Mesendoderm (in vitro differentiated cells): ENCODE measurements at places on chromosomes 2 and 18.
A peak's percentile ranks its signal among the peaks of the same experiment; 100 is the strongest.

DNA sequence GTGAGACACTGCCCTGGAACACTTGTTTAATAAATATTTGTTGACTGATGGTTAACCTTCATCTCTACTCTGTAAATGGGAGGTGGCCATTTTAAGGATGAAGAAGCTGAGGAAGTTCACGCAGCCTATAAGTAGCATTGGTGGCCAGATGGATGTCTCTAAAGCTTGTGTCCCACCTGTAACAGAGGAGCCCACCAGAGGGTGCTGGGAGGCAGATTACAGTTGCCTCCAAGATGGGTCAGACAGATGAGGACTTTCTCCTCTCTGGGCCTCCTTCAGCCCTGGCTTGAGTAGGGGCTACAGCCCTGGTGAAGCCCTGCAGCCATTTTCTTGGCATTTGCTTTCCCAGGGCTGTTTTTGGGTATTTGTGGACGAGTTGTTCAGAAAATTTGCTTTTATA lies 45.0 kb upstream of the MCFD2 start:
- peak; percentile 22 for DNase-seq

DNA sequence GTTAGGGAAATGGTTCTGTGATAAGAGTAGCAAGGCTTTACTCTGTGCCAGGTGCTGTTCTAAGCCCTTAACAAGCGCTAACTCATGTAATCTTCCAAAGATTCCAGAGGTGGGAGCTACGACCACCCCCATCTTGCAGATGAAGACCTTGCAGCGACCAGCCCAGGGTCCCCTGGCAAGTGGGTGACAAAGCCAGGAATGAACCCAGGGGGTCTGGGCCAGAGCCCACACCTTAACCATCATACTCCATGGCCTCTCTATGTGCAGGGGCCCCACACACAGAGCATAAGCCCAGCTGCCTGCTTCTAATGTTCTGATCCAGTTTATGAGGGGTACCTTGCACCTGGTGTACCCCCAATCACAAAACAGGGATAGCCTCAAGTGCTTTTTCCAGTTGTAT lies 105.3 kb downstream of the ZBTB7C start:
- no peak for DNase-seq

DNA sequence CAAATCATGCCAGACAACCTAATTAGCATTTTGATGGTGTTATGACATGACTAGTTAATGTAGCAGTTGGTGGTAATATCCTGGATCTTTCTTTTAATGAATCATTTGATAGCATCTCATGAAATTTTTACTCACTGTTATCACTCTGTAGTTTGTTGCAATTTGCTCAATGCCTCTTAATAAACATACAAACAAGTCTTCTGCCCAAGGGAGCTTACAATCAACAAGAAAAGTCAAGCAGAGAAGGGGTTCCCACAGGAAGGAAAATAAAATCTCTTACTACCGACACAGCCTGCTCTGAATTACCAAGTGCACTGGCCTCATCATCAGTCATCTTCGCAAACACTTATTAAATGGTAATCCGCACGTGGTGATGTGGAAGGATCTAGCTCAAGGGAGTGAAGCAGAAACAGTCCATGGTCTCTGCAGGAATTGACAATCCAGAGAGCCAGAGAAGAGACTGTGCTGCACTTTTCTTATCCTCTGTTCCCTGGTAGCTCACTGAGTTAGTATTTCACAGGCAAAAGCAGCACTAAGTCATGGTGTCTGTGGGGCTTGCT lies 263.5 kb downstream of the EPHA4 start:
- DNase-seq = no peak

DNA sequence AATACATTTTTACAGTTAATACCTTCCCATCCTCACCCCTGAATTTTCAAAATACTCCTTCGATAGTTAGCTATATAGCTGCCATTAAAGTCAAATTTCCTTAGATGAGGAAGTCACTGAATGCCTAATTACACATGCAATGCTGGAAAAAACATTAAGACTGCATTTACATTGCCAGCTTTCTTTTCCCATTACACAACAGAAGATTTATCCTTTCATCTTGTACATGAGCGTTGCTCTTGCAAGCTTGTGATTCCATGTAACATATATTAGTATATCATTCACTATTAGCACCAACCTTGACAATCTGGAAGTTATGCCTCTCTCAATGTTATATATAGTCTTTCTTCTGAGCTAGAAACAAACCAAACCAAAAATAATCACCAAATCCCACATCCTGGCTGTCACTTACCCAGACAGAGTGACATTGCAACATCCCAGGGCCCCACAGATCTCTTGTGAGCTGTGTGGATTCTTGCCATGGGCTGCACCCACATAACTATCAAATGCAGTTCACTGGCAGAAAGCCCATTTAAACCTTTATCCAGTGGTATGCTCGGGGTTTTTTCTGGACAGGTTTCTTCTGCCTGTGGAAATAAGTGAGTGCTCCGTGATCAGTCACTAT lies 79.2 kb upstream of the PAPOLG start:
- DNase-seq = no peak

- DNase-seq = no peak
Measured at GRCh38 chr2:238614376-238614775, 187.6 kb downstream of the ASB1 start.

DNA sequence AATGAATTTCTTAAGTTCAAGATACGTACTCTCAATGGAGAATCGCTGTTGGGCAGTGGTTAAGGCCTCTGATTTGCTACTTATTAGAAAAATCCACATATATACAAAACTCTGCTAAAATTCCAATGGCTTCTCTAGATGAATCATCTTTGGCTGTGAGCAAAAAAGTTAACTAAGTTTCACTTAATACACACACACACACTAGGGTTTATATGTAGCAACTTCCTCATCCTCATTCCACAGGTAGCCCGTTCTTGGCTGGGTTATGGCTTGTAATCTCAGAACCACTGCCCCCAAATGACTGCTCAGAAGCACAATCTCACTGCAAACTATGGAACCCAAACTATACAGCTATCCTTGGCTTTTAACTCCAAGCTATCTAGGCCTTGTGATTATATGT lies 99.7 kb downstream of the SMAD2 start:
- DNase-seq = no peak

DNA sequence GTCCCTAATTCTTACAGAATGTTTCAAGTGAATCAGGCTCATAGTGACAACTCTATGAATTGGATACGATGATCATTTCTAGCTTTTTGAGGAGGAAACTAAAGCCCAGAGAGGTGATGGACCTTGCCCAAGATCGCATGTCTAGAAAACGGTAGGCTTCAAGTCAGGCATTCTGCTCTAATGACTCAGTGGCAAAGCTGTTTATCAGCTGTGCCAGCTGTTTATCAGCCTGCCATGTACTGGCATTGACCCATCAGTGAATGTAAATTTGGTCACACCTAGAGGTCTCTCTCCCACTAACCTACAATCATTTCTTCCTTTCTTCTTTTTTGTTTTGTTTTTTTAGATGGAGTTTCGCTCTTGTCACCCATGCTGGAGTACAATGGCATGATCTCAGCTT lies 6.1 kb upstream of the DAW1 start:
- DNase-seq = no peak

GRCh38 chr18:52845036-52845435 lies 505.0 kb downstream of the DCC start:
- no peak for DNase-seq

DNA sequence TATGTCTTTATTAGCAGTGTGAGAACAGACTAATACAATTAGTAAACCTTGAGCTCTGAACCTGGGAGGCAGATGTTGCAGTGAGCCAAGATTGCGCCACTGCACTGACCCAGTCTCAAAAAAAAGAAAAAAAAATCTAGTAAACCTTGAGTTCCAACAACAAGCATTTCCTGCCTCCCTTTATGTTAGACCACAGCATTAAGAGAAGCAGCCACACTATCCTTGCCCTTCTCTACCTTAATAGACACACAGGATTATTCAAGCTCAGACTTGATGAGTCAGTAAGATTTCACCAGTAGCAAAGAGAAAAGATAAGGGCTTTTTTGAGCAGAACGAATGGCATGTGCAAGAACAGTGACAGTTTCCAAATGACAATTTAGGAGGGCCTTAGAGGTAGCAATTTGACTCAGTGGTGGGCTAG lies 18.0 kb upstream of the GLS start:
- DNase-seq = no peak

DNA sequence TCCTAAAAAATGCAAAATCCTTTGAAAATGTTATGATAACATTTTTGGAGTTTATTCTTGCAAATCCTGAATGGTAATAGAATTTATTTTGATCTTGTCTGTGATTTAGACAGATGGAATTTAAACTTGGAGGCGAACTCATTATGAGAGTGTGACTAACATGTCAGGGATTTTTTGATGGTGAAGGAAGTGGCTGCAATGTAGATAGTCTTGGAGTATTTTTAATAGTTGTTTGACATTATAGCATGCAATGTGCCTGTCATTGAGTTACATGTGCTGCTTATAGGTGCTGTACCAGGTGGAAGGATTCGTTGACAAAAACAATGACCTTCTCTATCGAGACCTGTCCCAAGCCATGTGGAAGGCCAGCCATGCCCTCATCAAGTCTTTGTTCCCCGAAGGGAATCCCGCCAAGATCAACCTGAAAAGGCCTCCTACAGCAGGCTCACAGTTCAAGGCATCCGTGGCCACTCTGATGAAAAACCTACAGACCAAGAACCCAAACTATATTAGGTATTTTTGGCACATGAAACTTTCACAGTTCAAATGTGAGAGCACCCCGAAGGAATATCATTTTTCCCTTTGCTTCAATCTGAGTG lies 141.8 kb downstream of the MYO1B start:
- DNase-seq = no peak

- no peak for DNase-seq
Measured at GRCh38 chr18:28469946-28470345, 293.0 kb upstream of the CDH2 start.

DNA sequence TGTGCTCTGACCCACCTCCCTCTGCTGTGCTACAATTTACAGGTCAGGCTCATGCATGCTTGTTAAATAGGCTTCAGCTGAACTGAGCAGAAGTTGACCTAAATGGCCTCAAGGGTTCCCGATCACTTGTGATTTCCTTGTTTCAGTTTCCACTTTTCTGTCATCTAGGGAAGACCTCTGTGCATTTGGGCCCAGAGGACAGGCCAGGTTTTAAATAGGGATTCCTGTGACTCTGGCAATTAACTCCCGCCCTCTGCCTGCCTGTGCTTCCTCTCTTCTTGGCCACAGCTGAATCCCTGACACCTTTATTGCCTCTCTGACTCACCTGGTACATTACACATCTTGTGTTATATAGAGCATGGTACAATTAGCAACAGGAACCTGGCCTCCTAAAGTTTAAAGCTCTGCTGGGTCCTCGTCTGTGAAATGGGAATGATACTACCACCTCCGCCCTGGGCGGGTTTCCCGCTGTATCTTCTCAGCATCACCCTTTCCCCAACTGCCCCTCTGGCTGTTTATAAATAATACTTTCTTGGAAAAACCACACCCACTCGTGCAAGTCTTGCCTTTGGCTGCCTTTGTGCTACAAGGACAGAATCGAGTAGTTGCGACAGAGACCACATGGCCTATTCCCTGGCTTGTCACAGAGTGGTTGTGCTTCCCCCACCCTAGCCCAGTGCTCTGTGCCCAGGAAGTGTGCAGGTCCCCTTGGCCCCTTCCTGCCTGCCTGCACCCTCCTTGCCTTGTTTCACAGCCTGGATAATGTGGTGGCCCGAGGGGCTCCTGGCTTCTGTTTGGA lies 7.9 kb downstream of the CABLES1 start:
- DNase-seq = peak; percentile 41

DNA sequence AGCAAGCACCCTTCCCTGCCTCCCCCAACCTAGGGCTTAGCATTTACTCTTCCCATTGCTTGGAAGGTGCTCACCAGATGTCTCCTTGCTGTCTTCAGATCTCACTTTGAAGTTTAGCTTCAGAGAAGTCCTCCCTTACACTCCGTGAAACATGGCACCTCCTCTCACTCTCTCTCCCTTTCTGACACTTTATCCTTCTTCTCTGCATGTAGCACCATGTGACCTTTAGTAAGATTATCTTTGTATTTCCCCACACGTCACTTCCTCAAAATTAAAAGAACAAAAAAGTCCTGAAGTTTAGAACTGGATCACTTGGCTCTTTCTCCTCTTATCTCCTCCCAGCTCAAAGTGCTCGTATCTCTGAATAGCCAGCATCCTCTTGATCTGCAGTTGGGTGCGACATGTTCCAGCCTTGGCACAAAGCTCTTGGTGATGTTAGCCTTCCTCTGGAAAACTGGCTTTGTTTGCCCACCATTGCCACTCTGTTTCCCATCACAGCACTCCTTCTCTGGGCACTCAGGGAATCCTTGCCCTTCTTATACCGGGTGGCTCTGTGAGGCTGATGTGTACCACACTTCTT lies 40.6 kb upstream of the EPAS1 start:
- DNase-seq = no peak

DNA sequence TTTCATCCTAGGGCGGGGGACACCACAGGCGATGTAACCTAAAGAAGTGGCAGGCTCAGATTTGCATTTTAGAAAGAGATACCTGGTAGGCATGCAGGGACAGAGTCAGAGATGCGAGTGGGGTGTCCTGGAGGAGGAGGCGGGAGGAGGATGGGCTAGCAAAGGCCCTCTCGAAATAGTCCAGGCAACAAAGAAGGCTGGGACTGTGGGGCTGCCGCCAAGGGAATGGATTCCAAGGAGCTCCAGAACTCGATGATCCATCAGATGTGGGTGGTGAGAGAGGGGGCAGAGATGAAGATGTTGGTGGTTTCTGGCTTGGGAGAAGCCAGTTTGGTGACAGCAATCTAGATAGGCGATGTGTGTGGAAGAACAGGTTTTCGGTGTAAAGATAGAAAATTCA lies 12.5 kb upstream of the INPP5D start:
- no peak for DNase-seq

GRCh38 chr18:56035546-56035945 lies 447.6 kb upstream of the TCF4 start:
- DNase-seq = no peak

- no peak for DNase-seq
Measured at GRCh38 chr2:134717286-134718022, 1.3 kb downstream of the TMEM163 start.

DNA sequence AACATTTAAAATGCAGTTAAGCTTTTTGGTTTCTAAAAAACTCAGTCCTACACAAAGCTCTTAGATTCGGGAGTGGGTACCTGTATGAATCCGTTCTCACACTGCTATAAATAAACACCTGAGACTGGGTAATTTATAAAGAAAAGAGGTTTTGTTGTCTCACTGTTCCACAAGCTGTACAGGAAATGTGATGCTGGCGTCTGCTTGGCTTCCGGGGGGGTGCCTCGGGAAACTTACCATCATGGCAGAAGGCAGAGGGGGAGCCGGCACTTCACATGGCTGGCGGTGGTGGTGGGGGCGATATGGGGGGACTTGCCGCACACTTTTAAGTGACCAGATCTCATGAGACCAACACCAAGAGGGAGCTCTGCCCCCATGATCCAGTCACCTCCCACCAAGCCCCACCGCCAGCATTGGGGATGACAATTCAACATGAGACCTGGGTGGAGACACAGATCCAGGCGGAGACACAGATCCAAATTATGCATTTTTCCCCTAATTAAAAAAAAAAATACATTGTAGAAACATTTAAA lies 222.5 kb downstream of the GBX2 start:
- no peak for DNase-seq

- no peak for DNase-seq
Measured at GRCh38 chr2:183950673-183951072, 647.7 kb upstream of the ZNF804A start.

- DNase-seq = no peak
Measured at GRCh38 chr2:173350383-173350782, 4.3 kb upstream of the CDCA7 start.
